NB4 (cell line): ENCODE measurements at places on chromosomes 11 and 22.

GRCh38 chr11:9629064-9629463 is 34.8 kb upstream of the SWAP70 start:
- DNase-seq = no peak

DNA sequence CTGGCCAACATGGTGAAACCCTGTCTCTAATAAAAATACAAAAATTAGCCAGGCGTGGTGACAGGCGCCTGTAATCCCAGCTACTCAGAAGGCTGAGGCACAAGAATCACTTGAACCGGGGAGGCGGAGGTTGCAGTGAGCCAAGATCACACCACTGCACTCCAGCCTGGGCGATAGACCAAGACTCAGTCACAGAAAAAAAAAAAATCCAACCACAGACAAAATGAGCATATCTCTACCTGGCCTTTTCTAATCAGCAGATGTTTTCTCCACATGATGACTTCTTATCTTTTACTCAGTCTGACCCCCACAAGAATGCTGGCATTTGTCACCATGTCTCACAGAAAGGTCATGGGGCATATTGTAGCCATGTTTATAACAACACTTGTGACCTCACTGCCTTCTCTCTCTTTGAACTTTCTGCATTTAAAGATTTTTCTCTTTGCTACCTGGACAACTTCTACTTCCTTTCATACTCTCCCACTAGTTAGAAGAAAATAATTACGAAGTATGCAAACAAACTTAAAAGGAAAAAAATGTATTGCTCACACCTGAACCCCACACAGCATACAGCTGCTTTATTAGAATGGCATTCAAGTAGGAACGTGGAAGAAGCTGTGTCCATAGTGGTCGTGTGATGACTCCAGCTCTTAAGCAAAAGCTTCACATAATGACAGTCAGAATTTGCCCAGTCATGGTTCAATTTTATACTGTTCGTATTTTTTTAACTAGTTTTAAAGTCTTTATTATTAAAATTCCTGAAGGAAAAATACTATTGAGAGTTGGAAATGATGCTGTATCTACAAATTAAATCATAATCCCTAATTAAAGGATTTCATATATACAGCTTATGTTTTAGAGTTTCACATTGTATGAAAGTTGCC is 65.4 kb downstream of the ZC3H12C start:
- no peak for DNase-seq

- DNase-seq = peak; percentile 8
Observed at GRCh38 chr11:115873813-115874212, 369.6 kb upstream of the CADM1 start.

- DNase-seq = no peak
Observed at GRCh38 chr11:65781962-65782815, 1.4 kb upstream of the AP5B1 start.

DNA sequence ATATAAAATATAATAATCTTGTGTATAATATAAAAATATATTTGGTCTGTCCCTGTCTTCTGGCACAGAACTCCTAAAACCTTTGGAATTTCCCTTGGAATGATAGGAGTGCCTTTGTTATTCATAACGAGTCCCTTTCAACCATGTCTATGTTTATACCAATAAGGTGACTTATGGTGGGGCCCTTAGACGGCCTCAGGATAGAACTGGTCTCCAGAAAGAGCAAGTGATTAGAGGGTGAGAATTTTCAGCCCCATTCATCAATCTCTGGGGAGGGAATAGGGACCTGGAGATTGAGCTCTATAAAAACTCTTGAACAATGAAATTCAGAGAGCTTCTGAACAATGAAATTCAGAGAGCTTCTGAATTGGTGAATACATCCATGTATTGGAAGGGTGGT is 18.4 kb upstream of the PICALM start:
- DNase-seq = no peak

GRCh38 chr11:74069146-74070046 is 60.5 kb upstream of the UCP3 start:
- no peak for DNase-seq

DNA sequence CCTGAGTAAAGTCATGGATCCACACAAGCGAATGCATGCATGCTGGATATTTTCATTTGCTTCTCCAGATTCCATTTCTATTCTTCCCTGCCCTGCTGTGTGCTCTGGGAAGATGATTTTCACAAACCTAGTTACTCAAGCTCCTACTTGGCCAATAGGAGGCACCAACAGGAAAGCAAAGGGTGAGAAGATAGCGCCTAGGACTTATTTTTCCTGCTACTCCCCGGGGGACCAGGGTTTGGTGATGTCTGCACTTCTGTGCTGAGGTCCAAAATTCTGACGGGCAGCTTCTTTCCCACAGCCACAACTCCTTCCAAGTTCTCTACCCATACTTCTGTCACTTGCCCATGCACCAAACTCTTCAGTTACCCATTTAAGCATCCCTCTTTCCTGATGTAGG is 509.3 kb upstream of the TENM4 start:
- DNase-seq = no peak

DNA sequence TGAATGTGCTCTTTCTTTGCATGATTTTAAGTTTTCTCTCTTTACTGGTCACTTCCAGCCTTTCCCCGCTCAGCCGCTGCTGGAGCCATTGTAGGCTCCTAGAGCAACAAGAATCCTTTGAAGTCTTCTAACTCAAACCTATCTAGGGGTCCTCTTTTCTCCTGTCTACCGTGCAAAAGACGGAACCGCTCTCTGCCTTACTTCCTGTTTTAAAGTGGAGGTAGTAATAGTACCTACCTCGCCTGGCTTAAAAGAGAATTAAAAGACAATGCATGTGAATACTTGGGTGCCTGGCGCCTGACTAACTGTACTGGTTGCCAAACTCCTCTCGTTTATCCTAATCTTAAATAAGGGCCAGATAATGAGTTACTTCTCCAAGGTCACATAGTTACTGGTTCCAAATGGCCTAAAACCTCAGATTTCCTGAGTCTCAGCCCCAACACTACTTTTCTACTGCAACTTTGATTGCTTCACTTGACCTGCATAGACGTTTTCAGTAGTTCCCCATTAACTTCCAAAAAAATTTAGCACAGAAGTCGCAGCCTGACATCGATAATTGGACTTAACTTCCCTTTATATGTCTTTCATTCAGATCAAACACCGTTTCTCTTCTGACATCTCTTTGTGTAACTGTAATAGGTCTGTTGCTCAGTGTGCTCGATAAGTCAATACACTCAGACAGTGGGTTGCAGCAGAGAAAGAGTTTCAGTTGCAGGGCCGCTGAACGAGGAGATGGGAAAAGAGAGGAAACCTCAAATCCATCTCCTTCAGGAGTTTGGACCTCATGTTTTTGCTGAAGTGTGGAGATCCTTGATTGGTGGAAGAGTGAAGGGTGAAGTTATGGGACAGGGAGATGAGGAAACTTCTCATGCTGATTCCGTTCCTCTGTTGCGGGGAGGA is 891 bp downstream of the SAMM50 start:
- peak; percentile 68 for DNase-seq

GRCh38 chr11:122882857-122883645 is 492 bp downstream of the JHY start:
- peak; percentile 69 for DNase-seq
